ENCODE measurements at places on chromosomes 3 and 15. TPM values are rescaled to one million over a fixed set of nuclear protein-coding genes. Genes with fewer than 3 reads are reported as not detected.
A peak's percentile ranks its signal among the peaks of the same experiment; 100 is the strongest.

The IVD gene
- total RNA-seq = 30.4 TPM

The EPHA3 gene
- 24.1 TPM for total RNA-seq

The CADPS gene
- total RNA-seq = 12.8 TPM

DNA sequence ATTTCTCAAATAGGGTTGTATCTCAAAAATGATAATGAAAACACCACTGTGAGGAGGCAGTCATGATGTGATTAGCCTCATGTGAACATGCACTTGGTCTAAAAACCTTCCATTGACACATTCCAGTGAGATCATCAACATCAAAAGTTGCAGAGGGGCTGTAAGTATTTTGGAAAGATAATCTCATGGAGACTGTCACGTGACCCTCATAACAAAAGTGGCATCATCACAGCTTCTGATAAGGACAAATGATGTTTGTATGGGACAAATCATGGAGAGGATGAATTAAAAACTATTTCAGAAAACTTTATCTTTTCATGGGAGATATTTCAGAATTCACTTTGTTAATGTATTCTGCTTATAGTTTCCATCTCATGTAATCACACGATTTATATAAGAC lies 203.1 kb upstream of the NDN start:
- no peak overlapping the region for H3K27ac ChIP-seq
- no peak for DNase-seq
- H3K4me3 ChIP-seq = no peak overlapping the region
- H3K4me1 ChIP-seq = no peaks in the 10 kb centered on the region

GRCh38 chr3:51371943-51372557 lies 13.0 kb upstream of the MANF start:
- H3K36me3 ChIP-seq = no peaks in the 10 kb centered on the region
- no peaks in the 10 kb centered on the region for H3K27me3 ChIP-seq
- H3K4me1 ChIP-seq = no peaks in the 10 kb centered on the region
- no peak for DNase-seq

DNA sequence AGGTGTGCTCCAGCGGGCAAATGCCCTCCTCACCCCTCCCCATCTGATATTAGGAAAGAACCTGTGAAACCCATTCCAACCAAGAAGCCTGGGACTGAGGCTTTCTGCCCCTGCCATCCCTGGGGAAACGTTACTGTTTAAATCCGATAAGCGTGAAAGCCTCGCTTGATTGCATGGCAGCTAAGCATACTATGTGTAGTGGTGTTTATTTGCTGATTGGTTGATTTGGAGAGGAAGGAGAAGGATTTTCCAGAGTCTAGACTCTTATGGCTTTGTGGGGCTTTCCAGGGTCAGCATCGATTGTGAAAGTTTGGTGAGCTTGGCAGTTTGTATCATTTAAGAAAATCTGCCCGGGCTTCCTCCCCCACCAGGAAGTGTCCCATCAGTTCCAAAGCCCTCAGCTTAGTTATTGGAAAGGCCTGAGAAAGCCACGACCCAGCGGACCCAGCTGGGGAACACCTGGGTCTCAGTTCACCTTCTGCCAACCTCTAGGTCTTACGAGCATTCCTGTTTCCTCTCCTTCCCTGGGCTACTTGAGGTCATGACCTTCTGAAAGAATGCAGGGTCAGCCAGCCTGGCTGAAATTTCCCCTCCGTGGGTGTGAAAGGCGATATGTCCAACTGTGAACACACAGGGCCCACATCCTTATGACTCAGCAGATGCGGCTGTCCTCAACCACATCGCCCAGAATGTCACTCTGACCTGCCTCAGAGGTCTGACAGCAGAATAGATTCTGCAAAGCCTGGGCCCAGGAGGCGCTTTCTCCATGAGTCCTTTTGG lies 62.8 kb upstream of the HERC1 start:
- H3K4me3 ChIP-seq = no peak overlapping the region
- H3K4me1 ChIP-seq = peaks cover 44% of the 10 kb centered on the region
- H3K27ac ChIP-seq = peak overlapping the region; percentile 39
- H3K36me3 ChIP-seq = no peaks in the 10 kb centered on the region
- no peak for DNase-seq

The PPP1R14D gene
- not detected for total RNA-seq

- no peak for DNase-seq
- H3K4me3 ChIP-seq = no peak overlapping the region
- no peaks in the 10 kb centered on the region for H3K36me3 ChIP-seq
- H3K4me1 ChIP-seq = no peaks in the 10 kb centered on the region
Measured at GRCh38 chr3:175770426-175770825, 911.3 kb downstream of the NAALADL2 start.

GRCh38 chr3:192364316-192364715 lies 363.0 kb downstream of the FGF12 start:
- H3K36me3 ChIP-seq = no peaks in the 10 kb centered on the region
- no peaks in the 10 kb centered on the region for H3K27me3 ChIP-seq
- no peak overlapping the region for H3K27ac ChIP-seq
- DNase-seq = no peak
- H3K4me3 ChIP-seq = no peak overlapping the region

DNA sequence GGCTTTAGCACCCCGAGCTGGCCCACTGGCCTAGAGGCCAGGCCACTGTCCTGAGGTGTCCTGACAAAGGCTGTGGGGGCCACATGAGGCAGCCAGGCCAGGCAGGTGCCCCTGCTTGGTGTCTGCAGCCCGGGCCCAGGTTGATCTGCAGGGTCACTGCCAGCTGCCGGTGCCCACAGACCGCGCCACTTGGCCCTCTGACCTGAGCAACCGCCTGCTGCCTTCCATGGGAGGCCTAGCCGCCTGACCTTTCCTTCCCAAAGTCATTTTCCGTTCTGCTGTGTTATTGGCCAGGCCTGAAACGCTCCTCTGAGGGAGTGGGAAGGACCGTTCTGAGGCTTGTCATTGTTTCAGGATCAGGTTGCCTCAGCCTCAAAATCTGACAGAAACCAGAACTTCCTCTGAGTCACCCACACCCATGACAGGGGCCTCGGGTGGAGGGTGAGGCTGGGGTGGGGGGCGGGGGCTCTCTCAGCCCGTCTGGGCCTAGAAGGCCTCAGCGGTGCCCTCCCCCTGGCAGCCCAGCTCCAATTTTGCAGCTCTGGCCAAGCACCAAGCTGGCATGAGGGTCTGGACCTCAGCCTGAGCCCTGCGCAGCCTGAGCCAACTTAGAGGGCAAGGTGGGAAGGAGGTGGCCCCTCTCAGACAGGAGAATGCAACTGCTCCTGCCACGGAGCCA lies 140.7 kb upstream of the MEF2A start:
- no peak for DNase-seq
- peak overlapping the region; percentile 78 for H3K27ac ChIP-seq
- no peaks in the 10 kb centered on the region for H3K27me3 ChIP-seq
- peaks cover 23% of the 10 kb centered on the region for H3K4me1 ChIP-seq
- no peaks in the 10 kb centered on the region for H3K36me3 ChIP-seq

GRCh38 chr3:196541684-196542445 lies 26.5 kb downstream of the WDR53 start:
- H3K27ac ChIP-seq = no peak overlapping the region
- no peak overlapping the region for H3K4me3 ChIP-seq
- H3K36me3 ChIP-seq = no peaks in the 10 kb centered on the region

The GP5 gene
- total RNA-seq = not detected

DNA sequence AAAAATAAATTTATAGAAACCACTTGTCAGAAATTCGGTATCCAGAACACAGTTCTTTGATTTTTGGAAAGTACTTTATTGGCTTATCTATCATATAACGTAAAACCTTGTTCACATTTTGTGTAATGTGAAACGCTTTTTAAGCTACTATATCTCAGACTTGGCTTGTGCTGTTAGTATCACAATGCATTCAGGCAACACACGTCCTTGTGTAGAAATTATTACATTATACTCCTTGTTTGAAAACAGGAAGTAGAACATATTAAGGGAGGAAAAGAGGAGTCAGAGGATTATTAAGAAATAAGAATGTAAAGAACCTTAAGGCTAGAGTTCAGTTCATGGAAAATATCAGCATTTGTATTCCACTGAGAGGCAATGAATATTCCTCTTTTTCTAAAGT lies 1.6 kb downstream of the DNAJC13 start:
- H3K27me3 ChIP-seq = no peaks in the 10 kb centered on the region
- no peaks in the 10 kb centered on the region for H3K36me3 ChIP-seq
- peaks cover 32% of the 10 kb centered on the region for H3K4me1 ChIP-seq
- no peak overlapping the region for H3K27ac ChIP-seq
- no peak for DNase-seq
- H3K4me3 ChIP-seq = peak overlapping the region; percentile 98

The SLC7A14 gene
- total RNA-seq = 1.2 TPM

The CHRNA3 gene
- 3.7 TPM for total RNA-seq

GRCh38 chr3:185409957-185410356 lies 47.0 kb downstream of the MAP3K13 start:
- no peaks in the 10 kb centered on the region for H3K36me3 ChIP-seq
- no peak for DNase-seq
- H3K4me3 ChIP-seq = no peak overlapping the region
- no peaks in the 10 kb centered on the region for H3K27me3 ChIP-seq

Measured in vagina (tissue), 2 donors.